Natural killer cell treated with Interleukin-12 subunit alpha and Interleukin-12 subunit beta and Interleukin-15 and Interleukin-18, amount 100 ng/mL, for 72 hours (primary cell): ENCODE measurements at places on chromosomes 7 and 10. TPM values are rescaled to one million over a fixed set of nuclear protein-coding genes. Genes with fewer than 3 reads are reported as not detected.

RNF148 gene
- not detected for total RNA-seq

UTF1 gene
- total RNA-seq = not detected

GNB2 gene
- 345 TPM for total RNA-seq

GIMAP5 gene
- 75.5 TPM for total RNA-seq

SMKR1 gene
- 2.1 TPM for total RNA-seq

HSPA14 gene
- 30.3 TPM for total RNA-seq

LRIT1 gene
- not detected for total RNA-seq

NPY4R gene
- not detected for total RNA-seq

DNA sequence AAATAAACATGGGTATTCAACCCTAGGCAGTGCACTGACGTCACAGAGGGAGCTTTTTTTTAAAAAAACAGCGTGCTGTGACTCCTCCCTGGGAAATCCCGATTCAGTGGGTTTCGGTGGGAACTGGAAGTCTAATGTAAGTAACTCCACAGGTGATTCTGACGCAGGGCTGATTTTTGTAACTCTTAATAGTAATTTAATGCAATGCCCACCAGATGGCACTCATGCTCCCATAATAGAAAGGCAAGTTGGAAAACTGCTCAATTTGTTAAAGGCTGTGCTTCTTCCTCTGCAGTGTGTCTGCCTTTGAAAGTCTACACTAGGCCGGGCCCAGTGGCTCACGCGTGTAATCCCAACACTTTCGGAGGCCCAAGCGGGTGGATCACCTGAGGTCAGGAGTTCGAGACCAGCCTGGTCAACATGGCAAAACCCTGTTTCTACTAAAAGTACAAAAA lies 10.9 kb upstream of the RSU1 start:
- peak; percentile 71 for DNase-seq

DNA sequence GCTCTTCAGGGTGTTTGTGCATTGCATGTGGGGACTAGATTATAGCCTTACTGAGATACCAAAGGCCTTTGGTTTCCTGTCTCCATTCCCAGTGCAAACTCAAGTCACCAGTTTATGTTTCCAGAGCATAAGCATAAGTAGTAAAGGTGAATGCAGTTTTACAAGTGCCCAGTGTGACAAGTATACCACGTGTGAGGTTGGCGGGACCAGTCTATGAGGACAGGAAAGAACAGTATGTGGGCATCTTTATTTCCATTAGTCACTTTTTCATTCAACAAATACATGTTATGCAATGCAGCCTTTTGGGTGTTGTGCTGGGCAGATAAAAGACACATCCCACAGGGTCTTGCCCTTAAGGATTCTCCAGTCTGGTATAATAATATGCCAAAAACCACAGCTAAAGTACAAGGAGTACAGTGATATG lies 146.5 kb downstream of the ARID5B start:
- peak; percentile 72 for DNase-seq

DNA sequence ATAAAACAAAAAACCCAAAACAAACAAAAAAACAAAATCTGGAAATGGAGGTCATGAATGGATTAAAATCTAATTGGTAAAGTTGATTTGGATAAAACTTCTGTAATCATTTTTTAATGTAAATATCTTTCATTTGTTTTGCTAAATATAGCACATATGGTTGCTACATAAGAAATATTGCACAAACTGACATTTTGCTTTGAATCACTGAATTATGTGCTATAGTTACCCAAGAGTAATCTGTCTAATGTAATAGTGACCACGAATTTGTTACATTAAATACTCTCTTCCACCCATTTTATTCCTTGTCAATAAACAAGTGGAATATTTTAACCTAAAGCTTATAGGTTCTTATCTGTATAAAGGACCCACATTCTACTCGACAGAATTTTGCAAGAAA lies 6.2 kb downstream of the CFAP58 start:
- no peak for DNase-seq

DNA sequence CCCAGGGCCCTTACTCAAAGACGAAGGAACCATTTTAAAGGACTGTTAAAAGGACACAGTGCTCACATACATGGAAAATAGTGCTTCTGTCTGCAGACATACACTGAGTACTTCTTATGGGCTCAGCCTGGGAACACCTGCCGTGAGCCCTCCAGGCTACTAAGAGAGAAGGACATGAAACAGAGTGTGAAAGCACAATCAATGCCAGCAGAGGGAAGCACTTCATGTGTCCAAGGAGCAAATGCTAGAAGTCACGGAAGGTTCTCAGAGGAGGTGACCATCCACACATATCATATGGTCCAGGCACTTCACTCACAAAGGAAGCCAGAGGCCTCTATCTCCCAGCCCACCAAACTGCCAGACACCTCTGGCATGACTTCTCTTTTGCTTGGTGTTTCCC lies 15.5 kb downstream of the ELMO1 start:
- no peak for DNase-seq

DNA sequence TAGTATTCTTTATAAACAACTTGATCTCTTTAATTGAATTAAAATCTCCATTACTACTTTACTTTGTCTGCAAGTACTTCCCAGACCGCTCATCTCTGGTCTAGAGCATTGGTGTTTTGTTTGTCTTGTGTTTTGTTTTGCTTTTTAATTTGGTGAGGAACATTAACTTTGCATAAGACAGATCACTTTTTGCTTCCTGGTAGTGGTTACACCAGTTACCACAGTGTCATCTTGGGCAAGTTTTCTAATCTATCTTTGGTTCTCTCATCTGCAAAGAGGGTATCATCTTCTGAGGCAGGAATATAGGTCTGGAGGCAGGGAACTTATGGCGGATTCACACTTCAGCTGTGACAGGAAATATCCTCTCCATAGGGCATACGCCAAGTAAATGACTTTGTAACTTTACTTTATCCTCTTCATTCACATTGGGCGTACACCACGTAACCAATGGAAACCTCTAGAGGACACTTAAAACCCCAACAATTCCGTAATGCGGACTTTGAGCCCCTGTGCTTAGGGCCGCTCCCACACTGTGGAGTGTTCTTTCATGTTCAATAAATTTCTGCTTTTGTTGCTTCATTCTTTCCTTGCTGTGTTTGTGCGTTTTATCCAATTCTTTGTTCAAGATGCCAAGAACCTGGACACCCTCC lies 83.2 kb upstream of the JAZF1 start:
- DNase-seq = no peak

DNA sequence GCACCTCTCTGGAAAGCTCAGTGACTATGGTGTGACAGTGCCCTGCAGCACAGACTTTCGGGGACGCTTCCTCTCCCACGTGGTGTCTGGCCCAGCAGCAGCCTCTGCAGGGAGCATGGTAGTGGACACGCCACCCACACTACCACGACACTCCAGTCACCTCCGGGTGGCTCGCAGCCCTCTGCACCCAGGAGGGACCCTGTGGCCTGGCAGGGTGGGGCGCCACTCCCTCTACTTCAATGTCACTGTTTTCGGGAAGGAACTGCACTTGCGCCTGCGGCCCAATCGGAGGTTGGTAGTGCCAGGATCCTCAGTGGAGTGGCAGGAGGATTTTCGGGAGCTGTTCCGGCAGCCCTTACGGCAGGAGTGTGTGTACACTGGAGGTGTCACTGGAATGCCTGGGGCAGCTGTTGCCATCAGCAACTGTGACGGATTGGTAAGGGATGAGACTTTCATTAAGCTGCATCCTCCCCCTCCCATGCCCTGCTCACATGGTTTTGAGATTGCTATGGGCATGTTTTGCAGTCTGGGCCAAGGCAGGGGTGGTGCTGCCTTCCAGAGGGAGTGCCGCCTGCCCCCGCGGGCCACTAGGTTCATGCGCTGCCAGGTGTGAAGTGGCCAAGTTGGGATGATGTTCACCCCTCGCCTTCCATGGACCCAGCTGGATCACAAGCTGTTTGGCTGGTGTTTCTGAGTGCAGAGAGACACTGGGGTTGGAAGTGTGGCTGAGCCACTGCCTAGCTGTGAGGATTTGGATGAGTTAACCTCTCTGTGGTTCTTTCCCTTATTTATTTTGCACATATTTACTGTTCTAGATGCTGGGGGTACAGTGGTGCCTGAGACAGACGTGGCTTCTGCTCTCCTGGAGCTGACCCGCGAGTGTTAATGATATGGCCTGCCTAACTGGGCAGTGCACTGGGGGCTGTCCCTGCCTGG lies 2.5 kb downstream of the ADAMTS14 start:
- peak; percentile 47 for DNase-seq

DNA sequence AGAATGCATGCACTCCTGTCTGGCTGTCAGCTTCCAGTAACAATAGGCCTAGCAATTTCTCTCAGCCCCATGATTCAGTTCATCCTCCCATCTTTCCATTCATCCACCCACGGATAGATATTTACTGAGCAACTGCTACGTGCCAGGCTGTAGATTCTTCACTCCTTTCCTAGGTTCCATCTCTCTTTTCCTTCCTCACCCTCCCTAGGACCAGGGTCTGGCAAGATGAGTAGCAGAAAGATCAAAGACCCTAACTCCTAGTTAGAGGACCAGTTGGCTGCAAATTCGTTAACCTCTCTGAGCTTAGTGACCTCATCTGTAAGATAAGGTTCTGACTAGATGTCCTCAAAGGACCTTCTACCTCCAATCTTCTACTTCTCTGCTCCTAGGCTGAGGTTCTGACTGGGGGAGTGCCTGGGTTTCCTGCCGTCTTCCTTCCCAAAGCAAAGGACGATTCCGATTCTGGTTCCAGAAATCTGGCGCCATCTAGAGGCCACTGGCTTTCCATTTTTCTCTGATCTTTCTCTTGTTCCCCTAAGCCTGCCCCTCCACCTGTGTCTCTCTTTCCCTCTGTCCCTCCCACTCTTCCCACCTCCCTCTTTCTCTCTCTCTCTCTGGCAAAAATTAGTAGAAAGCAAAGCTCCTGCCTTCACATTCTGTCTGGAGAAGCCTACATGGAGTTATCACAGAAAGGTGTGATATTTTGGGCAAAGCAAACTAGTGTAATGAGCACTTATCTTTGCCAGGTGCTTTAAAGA lies 26.2 kb downstream of the TBATA start:
- peak; percentile 69 for DNase-seq

DNA sequence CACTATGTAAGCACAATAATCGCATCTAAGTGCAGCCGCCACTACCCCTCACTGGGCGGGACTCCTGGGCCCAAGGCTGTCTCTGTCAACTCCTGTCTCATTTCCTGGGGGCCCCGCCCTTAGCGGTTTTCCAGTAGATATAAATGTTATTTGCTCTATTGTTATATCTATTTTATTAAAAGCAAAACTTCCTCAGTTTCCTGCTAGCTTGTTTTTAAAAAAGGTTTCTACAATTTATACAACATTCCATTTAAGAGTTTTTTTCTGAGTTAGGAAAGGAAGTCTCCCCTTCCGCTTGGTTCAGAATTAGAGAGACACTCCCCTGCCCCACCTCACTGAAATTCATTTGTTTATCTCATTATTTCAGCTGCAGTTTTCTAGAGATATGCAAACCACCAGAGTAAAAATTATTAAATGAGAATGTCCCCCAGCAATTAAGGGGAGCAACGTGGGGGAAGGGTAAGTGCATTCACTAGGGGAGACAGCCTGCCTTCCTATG lies 82.7 kb downstream of the RAMP3 start:
- DNase-seq = no peak

DNA sequence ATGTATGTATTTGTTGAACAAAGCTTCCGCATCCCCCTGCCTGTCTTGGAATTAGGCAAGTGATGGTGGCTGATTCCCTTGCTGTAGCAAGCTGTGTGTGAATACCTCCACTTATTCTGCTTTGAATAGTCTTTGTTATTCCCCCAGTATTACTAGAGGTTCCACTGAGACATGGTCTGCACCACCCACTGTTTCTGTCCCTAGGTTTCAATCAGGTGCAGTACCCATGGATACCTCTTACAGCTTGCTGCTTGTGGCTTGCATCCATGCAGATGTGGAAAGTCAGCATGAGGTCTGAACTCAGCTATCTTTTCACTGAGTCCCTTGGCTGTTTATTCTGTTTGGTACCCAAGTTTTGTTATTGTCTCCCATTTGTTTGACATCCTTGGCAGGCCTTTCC lies 447.4 kb downstream of the GRM8 start:
- no peak for DNase-seq

- DNase-seq = no peak
Observed at GRCh38 chr7:19009936-19010280, 107.5 kb downstream of the TWIST1 start.

GRCh38 chr10:77932016-77932715 lies 5.6 kb upstream of the DLG5 start:
- DNase-seq = no peak

DNA sequence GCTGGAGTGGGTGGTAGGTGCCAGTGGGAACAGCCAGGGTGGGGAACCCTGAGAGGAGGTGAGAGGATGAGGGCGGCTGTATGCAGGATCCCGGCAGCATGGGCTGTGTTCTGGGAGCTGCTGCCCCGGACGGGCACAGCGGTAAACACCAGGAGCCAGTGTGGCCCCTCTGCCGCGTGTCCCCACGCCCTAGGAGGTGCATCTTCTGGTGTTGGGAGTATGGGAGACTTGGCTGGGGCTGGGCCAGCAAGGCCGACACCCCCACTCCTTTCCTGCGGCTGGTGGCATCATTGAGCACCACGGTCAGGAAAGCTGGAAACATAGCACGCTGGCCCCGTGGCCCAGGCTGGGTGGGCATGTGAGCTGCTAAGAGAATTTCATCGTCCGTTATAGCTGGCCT lies 24.4 kb upstream of the JAKMIP3 start:
- no peak for DNase-seq

DNA sequence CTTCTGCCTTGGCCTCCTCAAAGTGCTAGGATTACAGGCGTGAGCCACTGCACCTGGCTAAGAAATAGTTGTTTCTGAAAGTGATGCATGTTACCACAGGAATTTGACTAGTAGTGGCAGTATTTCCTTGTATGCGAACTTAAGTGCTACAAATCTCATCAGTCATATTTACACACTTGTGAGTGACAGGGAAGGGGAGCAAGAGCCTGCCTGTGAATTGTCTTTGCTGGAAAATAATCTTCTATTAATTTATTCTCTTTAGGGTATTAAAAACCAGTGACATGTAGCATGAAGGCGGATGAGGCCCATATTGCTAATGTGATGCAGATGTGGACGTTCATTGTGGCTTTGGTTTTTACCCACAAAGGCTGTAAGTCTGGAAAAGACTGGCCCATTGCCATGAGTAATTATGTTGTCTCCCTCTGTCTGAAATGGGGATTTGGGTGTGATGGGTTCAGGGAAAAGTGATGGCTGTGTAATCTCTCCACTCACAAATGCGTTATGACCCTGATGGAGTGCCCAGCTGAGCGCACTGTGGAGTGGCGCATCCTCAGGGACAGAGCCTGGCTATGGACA lies 97.6 kb downstream of the CCNY start:
- DNase-seq = no peak

DNA sequence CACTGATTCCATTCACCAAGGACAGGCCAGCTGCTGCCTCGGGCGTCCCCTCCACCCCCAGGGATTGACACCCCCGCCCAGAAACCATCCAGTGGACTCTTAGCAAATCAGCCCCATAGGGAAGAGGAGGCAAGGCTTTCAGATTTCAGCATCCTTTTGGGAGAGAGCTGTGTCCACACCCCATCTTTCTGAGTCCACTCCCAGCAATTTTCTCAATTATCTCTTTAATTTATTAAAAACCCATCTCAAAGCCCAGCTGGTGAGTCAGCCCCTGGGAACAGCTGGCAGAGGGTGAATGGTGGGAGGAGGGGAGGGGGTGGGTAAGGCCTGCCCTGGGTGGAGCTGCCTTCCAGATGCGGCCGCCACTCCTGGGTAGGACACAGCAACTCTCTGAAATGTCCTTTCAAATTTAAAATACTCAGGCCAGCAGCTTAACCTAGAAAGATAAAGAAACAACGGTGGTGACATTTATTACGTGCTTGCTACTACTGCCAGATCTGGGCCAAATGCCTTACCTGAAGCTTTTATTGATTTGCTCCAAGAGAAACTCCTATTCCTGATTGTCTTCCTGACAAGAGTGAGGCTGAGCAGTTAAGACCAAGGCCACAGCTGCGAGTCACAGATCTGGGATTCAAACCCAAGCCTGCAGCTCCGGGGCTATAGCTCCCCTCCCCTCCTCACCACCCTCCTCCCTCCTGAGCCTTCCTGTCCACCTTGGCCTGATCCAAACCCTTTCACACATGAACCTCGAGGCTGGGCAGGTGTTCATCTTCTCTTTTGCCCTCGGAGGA lies 120.4 kb downstream of the RGS10 start:
- DNase-seq = no peak
